ENCODE measurements at places on chromosomes 2 and 18.
A peak's percentile ranks its signal among the peaks of the same experiment; 100 is the strongest.

DNA sequence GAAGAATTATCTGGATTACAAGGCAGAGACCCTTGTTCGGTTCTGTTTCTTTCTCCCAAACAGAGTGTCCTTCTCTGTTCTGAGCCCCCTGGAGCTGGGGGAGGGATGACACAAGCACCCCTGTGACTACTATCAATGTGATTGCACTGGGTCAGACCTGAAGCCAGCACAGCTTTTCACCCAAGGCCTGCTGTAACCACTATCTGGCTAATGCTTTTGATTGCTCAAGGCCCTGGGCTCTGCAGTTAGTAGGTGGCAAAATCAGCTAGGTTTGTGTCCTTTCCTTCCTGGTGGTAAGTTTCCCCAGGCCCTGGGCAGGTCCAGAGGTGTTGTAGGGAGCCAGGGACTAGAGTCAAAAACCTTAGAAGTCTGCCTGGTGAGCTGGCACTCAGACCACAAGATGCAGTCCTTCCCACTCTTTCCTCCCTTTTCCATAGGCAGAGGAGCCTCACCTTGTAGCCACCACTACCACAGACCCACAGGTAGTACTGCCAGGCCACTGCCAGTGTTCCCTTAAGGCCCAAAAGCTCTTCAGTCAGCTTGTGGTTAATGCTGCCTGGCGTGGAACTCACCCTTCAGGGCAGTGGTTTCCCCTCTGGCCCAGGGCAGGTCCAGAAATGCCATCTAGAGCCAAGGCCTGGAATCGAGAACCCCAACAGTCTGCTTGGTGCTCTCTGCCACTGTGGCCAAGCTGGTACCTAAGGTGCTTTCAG lies 83.0 kb downstream of the FAM117B start:
- no peak for DNase-seq

DNA sequence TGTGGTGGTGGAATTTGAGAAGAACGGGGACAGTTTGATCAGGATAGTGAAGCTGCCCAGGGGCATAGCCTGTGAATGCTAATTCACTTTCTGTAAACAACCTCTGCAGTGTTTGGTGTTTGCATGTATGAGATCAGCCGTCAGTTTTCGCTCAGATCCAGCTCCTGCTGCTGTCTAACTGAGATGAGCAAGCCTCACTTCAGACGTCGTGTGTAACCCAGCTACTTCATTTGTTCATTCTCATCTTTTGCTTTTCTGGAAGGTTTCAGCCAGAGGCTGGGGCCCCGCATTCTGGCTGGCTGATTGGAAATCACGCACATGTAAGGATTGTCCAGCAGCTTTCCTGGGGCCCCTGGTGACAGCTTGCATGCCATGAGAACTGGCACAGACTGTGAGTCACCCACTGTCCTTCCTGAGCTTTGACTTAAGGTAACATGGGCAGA lies 48.9 kb downstream of the LDLRAD4 start:
- DNase-seq, result no peak

DNA sequence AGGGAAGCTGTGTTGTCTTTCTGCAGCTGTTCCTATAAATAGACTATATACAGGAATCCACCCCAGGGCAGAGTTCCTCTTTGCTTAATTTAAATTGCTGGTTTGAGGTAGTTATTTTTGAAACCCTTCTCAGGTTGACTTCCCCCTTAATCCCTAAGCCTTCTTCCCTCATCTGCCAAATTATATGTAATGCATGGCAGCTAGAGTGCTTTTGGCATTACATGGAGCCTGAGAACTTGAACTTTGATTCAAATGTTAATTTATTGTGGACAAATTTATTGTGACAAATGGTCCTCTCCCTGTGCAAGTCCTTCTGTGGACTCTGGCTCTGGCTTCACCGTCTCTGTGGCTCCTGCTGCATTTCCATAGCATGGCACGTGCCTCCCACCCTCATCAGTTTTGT lies 29.2 kb downstream of the MYO1B start:
- DNase-seq, result no peak

DNA sequence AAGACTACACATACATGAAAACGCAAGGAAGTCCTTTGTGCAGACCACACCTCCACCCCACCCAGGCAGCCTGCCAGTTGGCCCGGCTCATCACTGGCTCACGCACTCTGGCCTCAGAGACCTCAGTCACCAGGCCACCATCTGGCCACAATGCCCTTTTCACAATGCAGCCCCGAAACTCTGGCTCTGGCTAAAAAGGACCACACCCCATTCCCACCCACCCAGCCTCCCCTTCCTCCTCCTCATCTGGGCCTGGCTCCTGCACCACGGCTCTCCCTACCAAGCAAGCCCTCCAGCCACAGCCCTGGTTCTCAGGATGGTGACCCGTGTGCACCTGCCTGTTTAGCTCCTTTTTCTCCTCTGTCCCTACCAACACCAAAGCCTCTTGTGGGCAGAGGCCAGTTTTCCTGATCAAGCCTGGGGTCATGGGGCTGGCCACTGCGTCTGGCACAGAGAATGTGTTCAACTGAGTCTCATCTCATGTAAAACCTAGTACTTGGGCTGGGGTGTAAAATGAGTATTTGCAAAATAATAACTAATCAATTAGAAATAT lies 7.4 kb downstream of the HDAC4 start:
- no peak for DNase-seq

- DNase-seq, result no peak
Observed at GRCh38 chr2:96393989-96394761, 58.6 kb downstream of the NCAPH start.

DNA sequence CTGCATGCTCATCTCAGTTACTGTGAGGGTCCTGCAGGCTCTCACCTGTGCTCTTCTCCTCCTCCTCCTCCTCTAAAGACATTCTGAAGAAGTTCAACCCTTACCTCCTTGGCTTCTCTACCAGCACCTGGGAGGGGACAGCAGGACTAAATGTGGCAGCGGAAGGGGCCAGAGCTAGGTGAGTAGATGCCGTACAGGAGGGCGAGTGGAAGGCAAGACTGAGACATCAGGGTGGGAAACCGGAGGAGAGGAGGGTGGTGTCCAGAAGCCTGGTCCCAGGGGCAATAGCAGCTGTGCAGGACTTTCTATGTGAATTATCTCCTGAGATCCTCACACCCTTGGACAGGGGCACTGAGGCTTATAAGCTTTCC lies 124.9 kb downstream of the PLB1 start:
- DNase-seq, result no peak

DNA sequence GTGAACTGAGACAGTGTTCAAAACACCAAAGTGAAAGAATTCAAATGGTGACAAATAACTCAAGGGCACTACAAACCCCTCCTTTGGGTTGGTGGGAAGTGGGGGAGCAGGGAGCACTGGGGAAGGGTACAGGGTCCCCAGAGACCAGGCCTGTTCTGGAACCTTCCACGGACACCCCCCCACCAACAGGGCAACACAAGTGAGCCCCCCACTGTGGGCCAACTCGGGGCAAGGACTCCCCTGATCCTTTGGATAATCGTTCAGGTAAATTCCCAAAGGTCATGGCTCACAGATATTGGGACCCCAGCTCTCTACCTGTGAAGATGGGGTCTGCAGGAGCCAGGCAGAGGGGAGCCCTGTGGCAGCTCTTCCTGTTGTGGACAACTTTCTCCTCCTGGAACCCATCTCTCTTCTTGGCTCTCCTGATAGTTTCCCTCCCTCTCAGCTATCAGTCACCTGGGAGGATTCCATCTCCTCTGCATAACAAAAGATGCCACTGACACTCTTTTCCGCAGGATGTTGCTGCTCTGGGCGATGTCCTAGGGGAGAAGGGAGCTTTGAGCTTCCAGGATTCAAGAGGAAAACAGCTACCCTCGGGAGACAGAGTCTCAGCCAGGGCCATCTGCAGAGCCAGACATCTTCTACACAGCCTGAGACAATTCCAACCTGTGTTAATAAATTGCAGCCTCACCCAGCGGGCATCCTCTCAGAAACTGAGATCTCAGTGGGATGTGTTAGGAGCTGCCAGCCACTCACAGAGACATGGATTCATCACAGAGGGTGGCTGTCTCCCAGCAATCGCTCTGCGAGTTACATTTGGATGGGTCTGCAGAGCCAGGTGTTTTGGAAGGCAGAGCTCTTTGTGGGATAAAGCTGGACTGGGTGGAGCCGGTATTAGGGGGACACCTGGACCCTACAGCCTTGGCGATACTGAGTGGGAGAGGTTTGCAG lies 35.4 kb downstream of the MBP start:
- DNase-seq, result peak; percentile 57

DNA sequence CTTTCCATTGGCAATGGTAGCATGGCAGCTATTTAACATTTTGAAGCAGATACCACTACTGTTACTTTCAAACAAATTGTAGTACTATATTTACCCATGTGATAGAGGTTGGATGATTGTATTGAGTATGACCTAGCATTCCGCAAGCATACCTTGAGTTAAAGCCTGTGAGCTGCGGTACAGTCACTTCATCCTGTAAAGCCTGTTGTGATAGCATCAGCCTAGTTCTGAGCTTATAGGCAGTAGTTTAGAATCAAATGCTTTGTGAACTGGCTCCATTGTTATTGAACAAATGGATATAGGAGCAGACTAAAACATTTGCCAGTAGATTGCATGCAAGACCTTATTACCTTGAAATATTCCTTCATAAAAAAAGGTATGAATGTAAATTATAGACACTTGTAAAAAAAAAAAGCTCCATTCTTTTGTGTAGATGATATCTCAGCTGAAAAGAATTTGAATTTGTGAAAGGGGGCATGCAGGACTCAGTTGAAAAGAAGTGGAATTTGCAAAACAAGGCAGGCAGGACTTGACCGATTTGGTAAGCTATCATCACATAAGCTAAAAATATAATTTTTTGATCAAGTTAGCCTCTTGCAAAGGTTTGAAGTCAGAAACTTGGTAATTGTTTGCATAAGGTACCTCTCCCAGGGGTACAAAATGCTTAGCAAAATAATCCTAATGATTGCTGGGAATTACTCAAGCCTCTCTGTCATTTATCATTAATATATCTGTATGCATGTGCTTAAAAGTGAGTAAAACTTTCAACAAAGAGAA lies 138.5 kb upstream of the ITGA4 start:
- no peak for DNase-seq

GRCh38 chr2:33292981-33293595 lies 183.4 kb upstream of the RASGRP3 start:
- no peak for DNase-seq

GRCh38 chr2:180077295-180077906 lies 70.3 kb upstream of the CWC22 start:
- no peak for DNase-seq

DNA sequence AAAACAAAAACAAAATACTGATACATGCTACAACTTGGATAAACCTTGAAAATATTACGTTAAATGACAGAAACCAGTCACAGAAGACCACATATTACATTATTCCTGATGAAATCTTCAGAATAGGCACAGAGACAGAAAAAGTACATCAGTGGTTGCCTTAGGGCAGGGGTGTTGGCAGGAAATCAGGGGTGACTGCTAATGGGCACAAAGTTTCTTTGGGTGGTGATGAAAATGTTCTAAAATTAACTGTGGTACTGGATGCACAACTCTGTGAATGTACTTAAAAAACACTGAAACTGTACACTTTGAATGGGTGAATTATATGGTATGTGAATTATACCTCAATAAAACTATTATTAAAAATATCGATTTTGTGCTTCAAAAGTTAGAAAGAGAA lies 16.6 kb downstream of the NCKAP1 start:
- no peak for DNase-seq

GRCh38 chr2:237915576-237915975 lies 51.2 kb upstream of the UBE2F start:
- DNase-seq, result no peak

Data from iPS DF 6.9 (cell line).